A549 (cell line): ENCODE measurements at places on chromosomes 12 and 14.

DNA sequence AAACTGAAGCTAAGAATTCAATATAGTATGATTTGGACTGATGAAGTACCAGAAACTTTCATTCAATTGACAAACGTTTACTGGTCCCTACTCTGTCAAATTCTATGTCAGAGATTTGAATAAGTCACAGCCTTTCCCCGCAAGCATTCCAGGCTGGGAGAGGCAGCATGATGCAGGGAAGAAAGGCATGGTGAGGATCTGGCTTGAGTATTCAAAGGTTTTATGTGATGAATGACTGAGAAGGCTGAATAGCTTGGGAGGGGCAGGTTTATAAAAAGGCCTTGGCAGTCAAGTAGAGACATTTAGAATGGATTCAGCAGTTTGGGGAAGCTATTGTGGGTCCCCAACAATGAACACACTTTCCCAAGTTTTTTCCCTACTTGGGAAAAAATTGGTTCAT lies 431.8 kb downstream of the DPF3 start:
- DNase-seq, result no peak

DNA sequence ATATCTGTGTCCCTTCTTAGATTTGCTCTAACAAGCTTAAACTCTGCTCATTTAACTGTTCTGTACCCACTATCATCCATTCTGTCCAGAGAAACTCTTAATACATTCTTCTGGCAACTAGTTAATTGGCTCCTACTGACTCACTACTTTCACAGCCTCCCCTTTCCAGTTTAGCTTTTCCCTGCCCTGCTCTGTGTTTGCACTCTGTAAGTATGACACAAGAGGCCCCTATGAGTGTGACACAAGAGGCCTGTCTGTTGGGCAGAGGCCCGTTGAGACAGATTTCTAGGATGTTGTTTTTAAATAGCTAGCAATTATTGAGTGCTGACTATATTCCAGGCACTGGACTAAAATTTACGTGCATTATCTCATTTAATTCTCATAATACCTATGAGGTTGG lies 246.0 kb upstream of the DAAM1 start:
- DNase-seq, result no peak

DNA sequence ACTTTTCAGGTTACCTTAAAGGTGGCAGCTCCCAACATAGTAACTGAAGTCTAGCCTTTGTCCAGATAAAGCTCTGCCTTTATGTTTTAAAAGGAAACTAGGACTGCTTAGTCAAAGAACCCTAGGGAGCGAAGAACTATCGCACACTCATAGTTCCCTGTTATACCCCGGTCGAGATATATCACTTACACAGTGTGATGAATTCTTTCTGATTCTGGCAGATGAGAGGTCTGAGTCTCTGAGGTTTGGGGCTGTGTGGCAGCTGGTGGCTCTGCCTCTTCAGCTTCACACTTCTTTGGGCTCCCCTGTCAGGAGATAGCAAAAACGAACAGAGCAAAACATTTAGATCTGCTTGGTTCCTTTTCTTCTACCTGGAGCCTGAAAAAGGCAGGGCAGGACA lies 17.0 kb downstream of the ACIN1 start:
- no peak for DNase-seq

- no peak for DNase-seq
These were observed 775 bp downstream of the OR10P1 start for GRCh38 chr12:55637467-55637866.

GRCh38 chr12:108821407-108822397 lies 35.7 kb downstream of the SSH1 start:
- no peak for DNase-seq

- no peak for DNase-seq
These were observed 8.5 kb downstream of the STXBP6 start for GRCh38 chr14:25041484-25041883.

DNA sequence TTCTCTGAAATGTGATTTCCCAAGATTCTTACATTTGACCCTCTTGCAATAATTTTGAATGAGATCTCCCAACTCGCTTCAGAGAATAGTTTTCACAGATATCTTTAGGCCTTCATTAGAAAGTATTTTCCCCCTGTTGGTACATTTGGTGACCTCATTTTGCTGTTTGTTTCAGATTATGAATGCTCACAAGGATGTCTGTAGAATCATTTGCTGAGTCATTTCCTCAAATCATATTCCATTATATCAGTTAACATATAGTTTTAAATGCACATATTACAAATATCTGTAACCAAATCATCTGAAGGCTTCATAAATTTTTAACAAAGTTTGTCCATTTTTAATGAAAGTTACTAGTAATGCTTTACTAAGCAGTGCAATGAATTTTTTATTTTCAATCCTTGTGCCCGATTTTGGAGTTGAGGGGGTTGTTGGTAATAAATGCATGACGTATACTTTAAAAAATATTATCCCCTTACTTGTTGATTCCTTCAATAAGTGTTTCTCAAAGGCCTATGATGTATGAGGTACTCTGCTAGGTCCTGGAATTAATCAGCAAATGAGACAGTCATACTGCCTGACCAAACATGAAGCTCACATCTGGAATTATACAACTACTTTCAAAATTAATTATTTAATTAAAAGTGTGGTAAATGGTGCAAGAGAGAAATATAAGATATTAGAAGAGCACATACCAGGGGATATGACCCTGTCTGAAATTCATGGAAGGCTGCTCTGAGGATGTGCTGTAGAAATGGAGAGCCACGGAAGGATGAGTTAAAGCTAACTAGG lies 126.9 kb upstream of the RAP1B start:
- peak; percentile 13 for DNase-seq

DNA sequence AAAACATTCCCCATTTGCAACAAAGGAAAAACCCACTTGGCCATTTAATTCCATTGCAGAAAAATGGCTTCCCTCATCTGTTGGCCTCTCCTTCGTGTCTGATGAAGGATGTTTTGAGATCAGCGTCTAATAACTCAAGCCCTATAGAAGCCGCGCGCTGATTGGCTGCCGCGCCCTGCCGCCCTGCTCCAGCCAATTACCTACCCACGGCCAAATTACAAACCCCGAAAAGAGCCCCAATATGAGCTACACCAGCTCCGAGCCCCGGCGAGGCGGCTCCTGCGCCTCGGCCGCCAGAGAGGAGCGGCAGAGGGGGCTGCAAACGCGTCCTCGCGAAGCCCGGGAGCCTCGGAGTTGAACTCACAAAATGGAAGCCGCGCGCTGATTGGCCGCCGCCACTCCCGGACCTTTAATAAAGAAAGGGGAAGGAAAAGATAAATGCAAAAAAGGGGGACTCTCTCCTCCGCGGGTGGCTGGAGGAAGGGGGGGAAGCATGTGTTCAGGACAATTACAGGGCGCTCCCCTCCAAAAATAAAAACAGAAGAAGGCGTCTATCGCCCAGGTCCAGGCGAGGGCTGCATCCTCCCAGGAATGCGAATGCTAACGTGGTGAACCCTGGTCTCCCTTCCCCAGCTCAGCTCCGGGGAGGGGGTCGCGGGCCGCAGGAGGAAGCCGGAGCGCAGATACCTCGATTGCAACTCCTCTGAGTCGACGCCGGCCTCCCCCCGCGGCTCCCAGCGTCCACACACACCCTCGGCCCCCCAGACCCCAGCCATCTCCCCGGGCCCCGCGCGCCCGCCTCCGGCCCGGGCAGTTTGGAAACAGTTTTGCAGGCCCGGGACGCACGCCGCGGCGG lies 738 bp upstream of the SETD1B start:
- peak; percentile 87 for DNase-seq

DNA sequence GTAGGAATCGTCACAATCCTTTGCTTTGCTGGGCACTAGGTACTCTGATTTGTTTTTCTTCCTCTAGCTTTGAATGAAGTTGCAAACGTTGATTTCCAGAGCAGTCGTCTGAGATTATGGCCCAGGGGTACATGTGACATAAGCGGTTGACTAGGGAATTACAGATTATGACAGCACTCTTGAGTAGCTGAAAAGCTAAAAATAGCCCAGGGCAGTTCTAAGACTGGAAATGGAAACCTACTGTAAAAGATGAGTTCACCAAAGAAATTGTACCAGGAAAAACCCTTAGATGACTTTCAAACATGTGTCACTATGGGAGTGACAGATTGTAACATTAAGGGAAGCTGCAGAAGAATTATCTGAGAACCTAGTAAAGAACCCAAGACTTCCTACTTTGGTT lies 108.5 kb downstream of the ANO6 start:
- DNase-seq, result no peak

GRCh38 chr12:115341442-115341841 lies 657.5 kb upstream of the TBX3 start:
- DNase-seq, result peak; percentile 86

DNA sequence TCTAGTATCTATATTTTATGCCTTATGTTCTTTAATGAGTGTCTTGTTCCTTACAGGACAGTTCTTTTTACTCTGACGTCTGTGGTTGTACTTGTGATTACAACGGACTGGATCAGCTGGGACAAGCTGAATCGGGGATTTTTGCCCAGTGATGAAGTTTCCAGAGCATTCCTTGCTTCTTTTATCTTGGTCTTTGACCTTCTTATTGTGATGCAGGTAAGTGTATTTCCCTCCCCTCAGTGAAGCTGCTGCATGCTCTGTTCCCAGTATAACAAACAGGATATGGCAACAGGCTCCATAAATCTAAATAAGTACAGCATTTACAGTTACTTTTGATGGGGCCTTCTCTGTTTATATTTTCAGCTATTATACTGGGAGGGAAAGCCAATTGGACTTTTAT lies 463.6 kb downstream of the TMEM117 start:
- no peak for DNase-seq

- DNase-seq, result no peak
These were observed 173.5 kb downstream of the CRADD start for GRCh38 chr12:93850481-93851256.

- DNase-seq, result no peak
These were observed 381 bp downstream of the YY1 start for GRCh38 chr14:100239211-100239839.

- no peak for DNase-seq
These were observed 37.9 kb upstream of the GALNT9 start for GRCh38 chr12:132367071-132367851.

- DNase-seq, result no peak
These were observed 438.8 kb downstream of the EGLN3 start for GRCh38 chr14:33511851-33512640.

GRCh38 chr12:130764073-130764472 lies 48.0 kb upstream of the RIMBP2 start:
- peak; percentile 51 for DNase-seq

- no peak for DNase-seq
These were observed 364.5 kb downstream of the PDZRN4 start for GRCh38 chr12:41552588-41552987.

GRCh38 chr12:104669089-104669721 lies 212.5 kb downstream of the CHST11 start:
- DNase-seq, result no peak

GRCh38 chr12:90951432-90952105 lies 3.4 kb downstream of the CCER1 start:
- DNase-seq, result no peak

DNA sequence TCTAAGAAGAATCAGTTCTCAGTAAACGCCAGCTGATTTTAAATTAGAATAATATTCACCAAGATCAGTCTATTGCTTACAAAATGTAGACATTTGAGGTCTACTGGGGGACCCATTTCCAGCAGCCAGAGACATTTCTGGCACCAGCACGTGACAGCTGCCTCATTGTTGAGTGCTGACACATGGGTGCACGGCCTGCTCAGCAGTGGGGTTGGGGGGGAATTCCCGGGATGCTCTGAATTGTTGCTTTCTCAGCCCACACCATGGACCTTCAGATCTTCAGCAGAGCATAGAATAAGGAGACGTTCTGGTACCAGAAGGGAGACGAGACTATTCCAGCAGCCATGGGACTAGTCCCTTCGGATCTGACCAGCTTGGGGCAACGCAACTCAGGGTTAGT lies 18.3 kb downstream of the PLEKHG7 start:
- DNase-seq, result no peak

GRCh38 chr12:47303207-47303606 lies 223.4 kb upstream of the AMIGO2 start:
- no peak for DNase-seq

- DNase-seq, result no peak
These were observed 41.5 kb downstream of the ANO6 start for GRCh38 chr12:45257185-45257930.

GRCh38 chr12:836952-837351 lies 84.6 kb downstream of the WNK1 start:
- DNase-seq, result no peak

GRCh38 chr14:104644656-104645378 lies 40.2 kb upstream of the TMEM179 start:
- DNase-seq, result no peak

DNA sequence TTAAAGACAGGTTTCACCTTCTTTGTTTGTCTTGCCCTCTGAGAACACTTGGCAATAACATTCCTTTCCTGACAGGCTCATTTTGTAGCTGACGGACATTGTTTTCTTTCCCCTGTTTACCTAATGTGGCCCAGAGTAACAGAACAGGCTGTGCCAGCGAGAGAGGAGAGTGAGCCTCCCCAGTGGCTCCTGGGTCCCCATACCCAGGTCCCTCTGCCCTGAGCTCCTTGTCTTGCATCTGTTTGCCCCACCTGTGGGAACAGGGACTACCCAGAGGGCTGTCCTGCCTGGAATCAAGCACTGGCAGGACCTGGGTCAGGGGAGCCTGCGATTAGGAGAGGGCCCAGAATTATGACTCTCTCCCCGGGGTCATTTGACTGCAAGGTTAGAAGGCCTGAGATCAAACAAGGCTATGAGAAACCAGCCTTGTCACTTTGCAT lies 222.9 kb downstream of the ZFP36L1 start:
- DNase-seq, result no peak

DNA sequence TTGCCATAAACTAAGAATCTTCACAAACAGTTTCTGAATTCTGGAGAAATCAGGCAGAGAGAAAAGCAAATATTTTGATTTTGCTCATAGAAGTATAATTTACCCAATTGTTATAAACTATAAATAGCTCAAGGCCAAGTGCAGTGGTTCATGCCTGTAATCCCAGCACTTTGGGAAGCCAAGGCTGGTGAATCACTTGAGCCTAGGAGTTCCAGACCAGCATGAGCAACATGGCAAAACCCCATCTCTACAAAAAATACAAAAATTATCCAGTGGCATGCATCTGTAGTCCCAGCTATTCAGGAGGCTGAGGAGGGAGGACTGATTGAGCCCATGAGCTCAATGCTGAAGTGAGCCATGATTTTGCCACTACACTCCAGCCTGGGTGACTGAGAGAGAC lies 19.6 kb upstream of the MMP19 start:
- peak; percentile 21 for DNase-seq

GRCh38 chr14:68563251-68564131 lies 229.4 kb downstream of the ZFP36L1 start:
- DNase-seq, result no peak

DNA sequence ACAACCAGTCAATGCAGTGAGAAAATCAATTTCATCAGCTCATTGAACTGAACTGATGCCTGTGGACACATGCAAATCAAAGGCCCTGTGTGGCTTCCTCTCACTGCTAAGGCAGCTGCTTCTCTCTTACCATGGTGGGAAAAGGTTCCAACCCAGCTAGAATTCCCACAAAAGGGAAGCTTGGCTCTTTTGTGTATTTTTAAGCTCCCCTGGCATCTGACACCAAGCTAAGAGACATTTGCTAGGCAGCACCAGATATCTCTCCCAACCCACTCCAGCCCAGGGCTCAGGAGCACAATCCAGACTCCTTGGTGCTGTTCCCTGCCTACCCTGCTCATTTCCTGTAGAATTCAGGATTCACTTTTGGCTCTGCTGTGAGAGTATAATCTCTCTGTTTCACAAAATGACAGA lies 129.6 kb downstream of the GXYLT1 start:
- no peak for DNase-seq

- no peak for DNase-seq
These were observed 9.0 kb downstream of the SERPINA6 start for GRCh38 chr14:94313991-94314655.
